Activated CD4-positive, alpha-beta memory T cell treated with anti-CD3 and anti-CD28 coated beads for 36 hours (primary cell): ENCODE measurements at places on chromosomes 2 and 18. TPM values are rescaled to one million over a fixed set of nuclear protein-coding genes. Genes with fewer than 3 reads are reported as not detected.
A peak's percentile ranks its signal among the peaks of the same experiment; 100 is the strongest.

Gene CD207
- total RNA-seq: not detected

DNA sequence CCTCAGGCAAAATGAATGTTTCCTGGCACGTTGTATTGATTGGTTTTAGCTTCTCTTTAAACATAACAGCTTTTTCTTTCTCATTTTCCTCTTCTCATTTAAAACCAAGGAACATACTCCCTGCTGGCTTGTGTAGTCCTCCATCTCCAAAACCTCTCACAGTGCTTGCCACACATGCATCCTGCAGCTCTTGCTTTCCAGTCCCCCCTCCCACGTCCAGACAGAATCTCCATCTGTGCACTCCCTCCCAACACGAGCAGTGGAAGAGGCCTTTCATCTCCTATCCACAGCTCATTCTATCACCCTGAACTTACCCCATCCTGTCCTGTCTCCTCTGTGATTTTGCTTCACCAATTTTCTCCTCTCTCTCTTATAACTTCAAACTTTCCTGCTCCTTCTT is 99.6 kb upstream of the THSD7B start:
- DNase-seq: no peak
- no peak overlapping the region for H3K4me3 ChIP-seq
- H3K27ac ChIP-seq: no peak overlapping the region
- H3K4me1 ChIP-seq: no peaks in the 10 kb centered on the region
- peaks cover 3% of the 10 kb centered on the region for H3K27me3 ChIP-seq

- no peaks in the 10 kb centered on the region for H3K36me3 ChIP-seq
- no peak for DNase-seq
- no peak overlapping the region for H3K4me3 ChIP-seq
- H3K27me3 ChIP-seq: no peaks in the 10 kb centered on the region
- H3K4me1 ChIP-seq: peaks cover 22% of the 10 kb centered on the region
Observed at GRCh38 chr2:69452687-69453086, 15.5 kb upstream of the NFU1 start.

Gene DTNA
- total RNA-seq: not detected

Gene MRO
- not detected for total RNA-seq

DNA sequence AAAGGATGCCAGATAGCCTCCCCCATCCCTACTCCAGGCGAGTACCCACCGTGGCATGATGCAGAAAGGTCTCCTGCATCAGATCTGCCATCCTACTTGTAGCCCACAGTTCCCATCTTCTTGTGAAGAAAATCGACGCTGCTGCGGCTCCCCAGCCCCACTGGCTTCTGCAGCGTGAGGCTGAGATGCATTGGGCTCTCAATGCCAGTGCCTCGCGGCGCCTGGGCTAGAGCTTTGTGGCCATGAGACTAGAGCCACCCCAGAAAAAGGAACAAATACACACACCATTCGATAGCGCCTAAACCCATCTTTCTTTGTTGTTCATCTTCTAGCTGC is 2.8 kb downstream of the NOL4 start:
- H3K27me3 ChIP-seq: peaks cover 25% of the 10 kb centered on the region
- no peak for DNase-seq
- no peak overlapping the region for H3K27ac ChIP-seq
- peaks cover 2% of the 10 kb centered on the region for H3K36me3 ChIP-seq
- no peak overlapping the region for H3K4me3 ChIP-seq
- peaks cover 7% of the 10 kb centered on the region for H3K4me1 ChIP-seq

GRCh38 chr2:240803191-240803590 is 16.8 kb downstream of the KIF1A start:
- H3K4me3 ChIP-seq: no peak overlapping the region
- DNase-seq: no peak
- H3K27me3 ChIP-seq: peaks cover 22% of the 10 kb centered on the region
- no peak overlapping the region for H3K27ac ChIP-seq
- no peaks in the 10 kb centered on the region for H3K36me3 ChIP-seq

Gene GREB1L
- total RNA-seq: not detected

DNA sequence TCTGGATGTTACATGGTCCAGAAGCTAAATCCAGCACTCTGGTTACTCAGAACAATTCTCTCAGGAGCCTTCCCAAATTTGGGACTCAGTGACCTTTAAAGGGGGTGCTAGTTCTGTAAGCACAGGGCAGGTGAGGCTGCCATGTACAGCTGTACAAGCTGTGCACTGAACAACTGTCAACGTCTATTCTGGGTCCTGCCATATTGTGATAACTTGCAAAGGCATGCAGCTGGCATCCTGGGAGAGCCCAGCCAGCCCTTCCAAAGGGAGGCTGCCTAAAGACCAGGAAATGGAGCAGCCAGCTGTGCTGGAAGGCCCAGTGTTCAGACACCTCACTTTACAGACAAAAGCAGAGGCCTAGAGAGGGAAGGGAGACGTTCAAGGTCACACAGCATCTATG is 204.8 kb downstream of the KLHL29 start:
- DNase-seq: no peak
- no peaks in the 10 kb centered on the region for H3K4me1 ChIP-seq
- H3K36me3 ChIP-seq: no peaks in the 10 kb centered on the region
- no peak overlapping the region for H3K4me3 ChIP-seq
- no peak overlapping the region for H3K27ac ChIP-seq
- no peaks in the 10 kb centered on the region for H3K27me3 ChIP-seq

Gene DYNAP
- not detected for total RNA-seq

Gene CCDC148
- total RNA-seq: not detected

GRCh38 chr2:13686262-13686661 is 946.3 kb upstream of the LRATD1 start:
- no peaks in the 10 kb centered on the region for H3K36me3 ChIP-seq
- H3K4me1 ChIP-seq: no peaks in the 10 kb centered on the region
- no peak overlapping the region for H3K27ac ChIP-seq
- no peaks in the 10 kb centered on the region for H3K27me3 ChIP-seq
- no peak for DNase-seq

DNA sequence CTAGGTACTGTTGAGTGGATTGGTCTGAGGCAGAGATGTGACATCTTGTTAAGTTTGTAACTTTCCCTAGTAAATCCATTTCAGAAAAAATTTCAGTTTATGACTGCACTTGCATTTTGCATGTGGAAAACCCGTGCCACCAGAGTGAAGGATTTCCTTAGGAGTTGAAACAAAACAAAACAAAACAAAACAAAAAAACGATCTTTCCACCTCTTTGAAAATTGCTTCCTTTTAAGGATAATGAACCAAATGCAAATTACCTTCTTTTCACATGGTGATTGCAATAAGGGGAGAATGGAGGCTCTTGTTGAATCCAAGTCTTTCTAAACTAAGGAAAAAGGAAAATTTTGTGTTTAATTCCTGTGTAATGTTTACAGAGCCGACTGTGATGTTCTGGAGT is 43.2 kb downstream of the PHLPP1 start:
- no peaks in the 10 kb centered on the region for H3K4me1 ChIP-seq
- no peaks in the 10 kb centered on the region for H3K27me3 ChIP-seq
- no peak overlapping the region for H3K27ac ChIP-seq
- H3K36me3 ChIP-seq: no peaks in the 10 kb centered on the region

GRCh38 chr2:97734061-97735051 is 21.0 kb downstream of the ZAP70 start:
- peaks cover 12% of the 10 kb centered on the region for H3K4me1 ChIP-seq
- H3K4me3 ChIP-seq: no peak overlapping the region
- no peak overlapping the region for H3K27ac ChIP-seq
- peaks cover 56% of the 10 kb centered on the region for H3K36me3 ChIP-seq

DNA sequence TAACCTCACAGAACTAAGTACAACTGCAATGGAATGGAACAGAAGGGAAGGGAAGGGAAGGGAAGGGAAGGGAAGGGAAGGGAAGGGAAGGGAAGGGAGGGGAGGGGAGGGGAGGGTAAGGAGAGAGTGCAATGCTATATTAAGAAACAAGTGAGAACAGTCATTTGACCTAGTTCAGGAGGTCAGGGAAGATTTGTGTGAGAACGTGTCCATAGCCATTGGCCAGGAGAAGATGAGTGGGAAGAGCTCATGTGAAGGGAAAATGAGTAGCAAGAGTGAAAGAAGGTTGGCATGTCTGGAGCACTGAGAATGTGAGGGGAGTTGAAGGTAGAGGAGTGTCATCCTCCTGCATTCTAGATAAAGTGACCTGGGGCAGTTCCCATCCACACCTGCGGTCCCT is 481.6 kb downstream of the IRS1 start:
- DNase-seq: no peak
- no peak overlapping the region for H3K27ac ChIP-seq
- no peaks in the 10 kb centered on the region for H3K4me1 ChIP-seq
- no peak overlapping the region for H3K4me3 ChIP-seq
- H3K36me3 ChIP-seq: no peaks in the 10 kb centered on the region
- H3K27me3 ChIP-seq: no peaks in the 10 kb centered on the region

GRCh38 chr2:46471-47345 is at the start of gene FAM110C:
Gene FAM110C, minus strand, starts transcription at chr2:46505. Its CDS starts 120 bp downstream, at chr2:46385.
- DNase-seq: peak; percentile 69
- peak within 1 kb of the TSS; percentile 72 for H3K4me3 ChIP-seq
- no peaks in the 10 kb centered on the region for H3K36me3 ChIP-seq
- peaks cover 32% of the 10 kb centered on the region for H3K27me3 ChIP-seq

DNA sequence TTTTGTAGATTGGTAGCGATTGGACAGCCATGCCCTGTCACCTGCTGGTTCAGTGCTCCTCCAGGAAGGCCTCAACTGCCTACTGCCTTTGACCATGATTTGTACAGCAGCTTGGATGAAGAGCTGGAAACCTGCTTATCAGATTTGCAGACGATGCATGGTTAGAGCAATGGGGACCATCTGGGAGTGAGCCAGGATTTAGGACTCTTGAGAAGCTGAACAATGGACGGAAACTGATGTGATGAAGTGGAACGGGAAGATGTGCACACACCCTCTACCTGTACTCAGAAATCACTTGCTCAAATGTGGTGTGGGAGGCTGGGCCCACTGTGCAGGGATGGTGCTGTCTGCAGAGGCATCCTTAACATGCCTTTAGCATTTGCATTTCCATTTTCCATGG is 57.2 kb downstream of the NCK2 start:
- H3K4me3 ChIP-seq: no peak overlapping the region
- H3K27me3 ChIP-seq: no peaks in the 10 kb centered on the region
- H3K27ac ChIP-seq: peak overlapping the region; percentile 87
- DNase-seq: no peak
- H3K4me1 ChIP-seq: peaks cover 98% of the 10 kb centered on the region
- peaks cover 28% of the 10 kb centered on the region for H3K36me3 ChIP-seq

- peaks cover 6% of the 10 kb centered on the region for H3K27me3 ChIP-seq
- no peaks in the 10 kb centered on the region for H3K4me1 ChIP-seq
- H3K36me3 ChIP-seq: no peaks in the 10 kb centered on the region
Observed at GRCh38 chr2:134692499-134692898, 26.3 kb downstream of the TMEM163 start.

DNA sequence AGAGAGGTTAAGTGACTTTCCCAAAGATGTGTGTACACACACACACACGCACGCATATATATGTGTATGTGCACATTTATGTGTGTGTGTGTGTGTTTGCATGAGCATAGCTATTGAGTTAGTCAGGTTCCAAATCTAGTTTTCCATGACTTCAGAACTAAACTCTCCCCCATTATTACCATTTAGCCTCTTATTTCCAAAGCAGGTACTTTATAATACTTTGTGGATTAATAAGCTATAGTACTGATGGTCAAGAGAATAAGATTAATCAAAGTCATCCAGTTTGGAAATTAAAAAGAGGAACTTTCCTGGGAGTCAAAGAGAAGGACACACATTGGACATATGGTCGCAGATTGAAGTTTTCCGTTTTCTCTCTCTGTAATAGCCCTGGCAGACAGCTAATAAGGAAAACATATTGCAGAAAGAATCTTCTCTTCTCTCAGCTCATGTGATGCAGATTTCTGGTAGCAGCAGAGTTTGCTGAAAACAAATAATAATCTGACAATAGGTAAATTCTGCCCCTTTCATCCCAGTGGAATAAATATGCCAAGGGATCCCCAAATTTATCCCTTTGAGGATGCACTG is 410.9 kb upstream of the TCF4 start:
- no peak overlapping the region for H3K27ac ChIP-seq
- no peak overlapping the region for H3K4me3 ChIP-seq
- H3K4me1 ChIP-seq: no peaks in the 10 kb centered on the region

Gene HOXD12
- not detected for total RNA-seq

- no peaks in the 10 kb centered on the region for H3K27me3 ChIP-seq
- no peak for DNase-seq
Observed at GRCh38 chr2:96205888-96206287, 2.7 kb downstream of the STARD7 start.

DNA sequence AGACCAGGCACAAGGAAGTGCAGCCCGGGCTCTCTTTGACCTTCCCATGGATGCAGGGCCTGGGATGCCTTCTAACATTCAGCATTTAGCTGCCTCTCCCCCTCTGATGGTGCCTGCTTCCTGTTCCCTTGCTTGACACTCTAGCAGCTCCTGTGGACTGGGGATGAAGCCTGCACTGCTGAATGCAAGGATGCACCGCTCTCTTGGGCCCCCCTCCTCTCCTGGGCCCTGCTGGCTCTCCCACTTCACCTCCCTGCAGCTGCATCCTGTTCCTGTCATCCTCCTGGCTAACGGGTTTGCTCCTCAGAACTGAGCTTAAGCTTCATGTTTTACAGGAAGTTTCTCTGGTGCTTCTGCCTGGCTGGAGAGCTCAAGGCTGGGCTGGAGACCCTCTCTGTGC is 254.1 kb downstream of the TSN start:
- no peak overlapping the region for H3K4me3 ChIP-seq
- no peak for DNase-seq
- H3K27me3 ChIP-seq: peaks cover 2% of the 10 kb centered on the region
- H3K4me1 ChIP-seq: no peaks in the 10 kb centered on the region
- no peak overlapping the region for H3K27ac ChIP-seq

Gene LONRF2
- not detected for total RNA-seq

Gene TYMS
- 287 TPM for total RNA-seq

Gene STK11IP
- 28.9 TPM for total RNA-seq

GRCh38 chr2:118508282-118508681 is 339.2 kb downstream of the EN1 start:
- H3K36me3 ChIP-seq: no peaks in the 10 kb centered on the region
- no peak overlapping the region for H3K4me3 ChIP-seq
- peaks cover 5% of the 10 kb centered on the region for H3K27me3 ChIP-seq
- DNase-seq: no peak
- no peaks in the 10 kb centered on the region for H3K4me1 ChIP-seq

GRCh38 chr18:34932792-34933466 is 108.3 kb upstream of the MAPRE2 start:
- H3K36me3 ChIP-seq: no peaks in the 10 kb centered on the region
- H3K27ac ChIP-seq: no peak overlapping the region
- peaks cover 1% of the 10 kb centered on the region for H3K27me3 ChIP-seq
- H3K4me1 ChIP-seq: no peaks in the 10 kb centered on the region
- H3K4me3 ChIP-seq: no peak overlapping the region

Gene RAX
- 0.17 TPM for total RNA-seq

DNA sequence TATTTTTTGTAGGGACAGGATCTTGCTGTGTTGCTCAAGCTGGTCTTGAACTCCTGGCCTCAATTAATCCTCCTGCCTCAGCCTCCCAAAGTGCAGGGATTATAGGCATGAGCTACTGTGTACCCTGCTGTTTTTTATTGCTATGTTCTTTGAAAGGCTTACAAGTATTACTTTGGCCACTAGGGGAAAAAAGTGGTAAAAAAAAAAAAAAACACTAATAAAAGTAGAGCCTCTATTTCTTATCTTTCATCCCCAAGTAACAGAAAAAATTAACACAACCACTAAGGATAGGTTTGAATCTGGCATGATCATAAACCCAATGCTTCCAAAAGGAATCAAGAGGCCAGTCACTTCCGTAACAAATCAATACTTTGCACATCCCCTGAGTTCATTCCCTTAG is 11.6 kb downstream of the NOL10 start:
- H3K27ac ChIP-seq: no peak overlapping the region
- no peak for DNase-seq
- H3K4me1 ChIP-seq: peaks cover 35% of the 10 kb centered on the region
- no peaks in the 10 kb centered on the region for H3K27me3 ChIP-seq
